ENCODE measurements at places on chromosomes 1 and 21. TPM values are rescaled to one million over a fixed set of nuclear protein-coding genes. Genes with fewer than 3 reads are reported as not detected.

Gene TMPRSS15
- polyA plus RNA-seq: 0.21 TPM

Gene SPATA17
- 13.0 TPM for polyA plus RNA-seq

Gene RNU1-4
- polyA plus RNA-seq: not detected

Gene THAP3
- polyA plus RNA-seq: 23.4 TPM

DNA sequence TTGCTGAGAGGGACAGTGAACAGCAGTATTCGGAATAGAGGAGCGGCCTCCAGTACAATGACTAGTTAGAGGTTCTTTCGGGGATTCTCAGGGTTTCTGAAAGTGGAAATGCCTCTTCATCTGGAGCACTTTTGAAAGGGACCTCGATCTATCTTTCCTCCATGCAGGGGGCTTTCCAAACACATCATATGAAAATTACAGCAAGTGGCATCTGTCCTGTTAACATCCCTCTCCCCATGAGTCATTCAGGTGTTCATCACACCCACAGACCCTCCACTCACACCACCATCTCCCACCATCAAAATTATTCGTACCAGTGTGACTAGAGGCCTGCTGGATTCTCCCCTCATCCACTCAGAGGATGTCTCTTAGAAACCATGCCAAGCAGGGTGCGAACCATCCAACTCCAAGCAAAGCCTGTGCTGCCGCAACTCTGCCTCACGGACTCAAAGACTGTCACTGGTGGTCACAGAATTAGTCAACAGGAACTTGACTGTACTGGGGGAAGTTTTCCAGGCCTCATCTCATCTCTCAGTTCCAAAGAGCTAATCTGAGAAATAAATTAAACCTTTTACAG, 211.1 kb downstream of the MRPL39 start:
- DNase-seq: no peak

- DNase-seq: no peak
Observed at GRCh38 chr1:38046333-38046883, at the start of gene POU3F1. Gene POU3F1 (minus strand): TSS chr1:38046793. CDS start chr1:38046743, 50 bp downstream.

DNA sequence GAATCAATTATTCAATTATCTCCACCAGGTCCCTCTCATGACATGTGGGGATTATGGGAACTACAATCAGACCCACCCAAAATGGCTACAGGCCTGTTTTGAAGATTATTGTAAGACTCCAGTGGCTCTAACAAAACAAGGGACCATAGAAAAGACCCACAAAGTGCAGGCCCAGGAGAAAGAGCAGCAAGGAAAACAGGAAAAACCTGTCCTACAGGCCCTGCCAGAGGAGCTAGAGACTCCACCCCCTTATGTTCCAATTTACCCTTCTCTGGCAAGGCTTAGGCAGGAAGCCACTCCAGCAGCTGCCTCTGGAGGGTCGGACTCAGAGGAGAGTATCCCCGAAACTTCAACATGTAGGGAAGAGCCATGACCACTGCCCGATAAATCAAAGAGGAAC, 96.5 kb downstream of the LIPI start:
- no peak for DNase-seq
